ENCODE measurements at places on chromosomes 1 and 21. TPM values are rescaled to one million over a fixed set of nuclear protein-coding genes. Genes with fewer than 3 reads are reported as not detected.

Gene BARHL2
- not detected for polyA plus RNA-seq

DNA sequence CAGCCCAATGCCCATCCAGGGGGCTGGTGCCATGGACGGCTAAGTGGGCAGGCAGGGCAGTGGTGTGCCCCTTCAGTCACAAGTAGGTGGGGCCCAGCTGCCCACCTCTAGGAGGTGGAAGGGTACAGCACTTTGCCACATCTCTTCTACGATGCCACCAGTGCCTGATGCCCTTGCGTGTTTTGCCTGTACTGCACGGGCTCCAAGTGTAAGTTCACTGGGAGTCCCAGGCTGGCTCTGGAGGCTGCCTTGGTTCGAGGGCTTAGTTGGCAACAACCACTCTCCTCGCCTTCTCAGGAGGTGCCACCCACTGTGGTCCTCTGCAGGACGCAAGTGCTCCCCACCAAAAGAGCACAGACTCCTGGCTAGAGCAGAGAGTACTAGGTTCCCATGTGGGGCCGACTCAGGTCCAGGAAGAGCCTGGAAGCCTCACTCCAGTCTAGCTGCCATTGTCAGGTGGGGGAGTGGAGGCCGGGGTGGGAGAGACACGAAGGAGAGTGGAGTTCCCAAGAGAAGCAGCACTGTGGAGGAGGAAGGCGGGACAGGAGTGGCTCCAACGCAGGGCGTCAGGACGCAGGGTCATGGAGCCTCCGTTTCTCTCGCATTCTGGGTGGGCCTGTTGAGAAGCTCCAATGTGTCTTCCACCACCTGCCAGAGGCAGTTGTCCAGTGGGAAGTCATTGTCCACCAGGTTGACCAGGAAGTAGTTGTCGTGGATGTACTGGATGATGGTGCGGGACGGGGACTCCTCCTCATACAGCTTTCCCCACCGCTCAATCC, 15.5 kb downstream of the MTHFR start:
- no peak for DNase-seq

GRCh38 chr1:89407360-89407759, 43.5 kb downstream of the GBP6 start:
- no peak for DNase-seq

Gene UTS2
- polyA plus RNA-seq: 0.29 TPM

DNA sequence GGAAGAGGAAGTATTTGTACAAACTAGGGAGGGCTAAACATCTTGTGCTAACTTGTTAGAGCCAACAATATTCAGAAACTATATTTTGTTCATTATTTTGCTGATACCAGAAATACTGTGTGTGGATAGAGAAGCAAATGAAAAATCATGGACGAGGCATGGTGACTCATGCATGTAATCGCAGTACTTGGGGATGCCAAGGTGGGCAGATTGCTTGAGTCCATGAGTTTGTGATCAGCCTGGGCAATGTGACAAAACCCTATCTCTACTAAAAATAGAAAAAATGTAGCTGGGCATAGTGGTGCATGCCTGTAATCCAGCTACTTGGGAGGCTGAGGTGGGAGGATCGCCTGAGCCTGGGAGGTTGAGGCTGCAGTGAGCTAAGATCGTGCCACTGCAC, 13.4 kb downstream of the LRRC41 start:
- DNase-seq: no peak

- DNase-seq: peak; percentile 4
These were observed 32.8 kb upstream of the PTBP2 start for GRCh38 chr1:96688767-96689166.

GRCh38 chr1:2135441-2135841, 59.1 kb downstream of the FAAP20 start:
- peak; percentile 95 for DNase-seq

DNA sequence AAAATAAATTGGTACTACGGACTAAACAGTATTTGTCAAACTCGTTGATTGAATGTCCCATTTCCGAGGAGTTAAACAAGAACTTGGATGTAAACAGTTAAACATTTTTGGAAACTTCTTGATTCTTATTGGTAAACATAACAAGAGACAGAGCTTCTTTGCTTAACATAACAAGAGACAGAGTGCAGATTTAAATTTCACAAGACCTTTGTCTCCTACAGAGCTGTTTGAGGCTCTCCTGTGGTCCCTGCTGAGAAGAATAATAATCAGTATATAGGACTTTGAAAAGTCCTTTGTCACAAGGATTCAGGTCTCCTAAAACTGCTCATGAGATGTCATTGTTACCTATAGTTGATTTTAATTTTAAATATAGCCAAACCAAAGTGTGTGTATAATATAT, 170.6 kb upstream of the C21orf91 start:
- no peak for DNase-seq

DNA sequence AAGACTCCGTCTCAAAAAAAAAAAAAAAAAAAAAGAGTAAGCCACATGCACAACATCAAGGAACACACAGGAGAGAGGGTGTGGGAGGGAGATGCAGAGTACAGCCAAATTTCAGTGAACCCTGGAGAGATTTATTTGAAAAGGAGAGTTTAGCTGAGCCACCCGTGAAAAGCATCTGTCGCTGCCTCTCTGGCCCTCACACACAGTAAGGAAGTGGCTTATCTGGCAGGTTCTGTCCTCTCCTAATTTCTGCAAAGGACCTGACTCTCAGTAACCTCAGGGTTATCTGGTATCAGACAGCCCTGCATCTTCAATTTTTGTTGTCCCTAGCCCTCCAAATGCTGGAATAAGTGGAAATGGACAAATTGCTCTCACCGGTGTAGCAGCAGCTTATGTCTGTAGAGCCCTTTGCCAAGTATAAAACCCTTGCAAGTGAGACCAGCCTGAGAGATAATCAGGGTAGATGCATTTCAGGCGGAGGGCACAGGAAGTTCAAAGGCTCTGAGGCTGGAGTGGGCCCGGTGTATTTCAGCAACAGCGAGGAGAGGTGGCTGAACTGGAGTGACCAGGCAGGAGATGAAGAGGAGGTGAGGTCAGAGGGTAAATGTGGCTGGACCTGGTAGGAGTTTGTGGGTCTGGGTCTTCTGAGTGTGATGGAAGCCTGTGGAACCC, 16.7 kb upstream of the IL10RB start:
- no peak for DNase-seq

Gene GBP2
- polyA plus RNA-seq: 13.9 TPM

Gene CTSK
- 37.3 TPM for polyA plus RNA-seq
